CD8-positive, alpha-beta memory T cell (primary cell): ENCODE measurements at places on chromosomes 3 and 15.

- no peak for DNase-seq
Measured at GRCh38 chr3:124619887-124620599, 110.2 kb upstream of the UMPS start.

GRCh38 chr3:145959457-145960088 is 201.4 kb downstream of the PLOD2 start:
- DNase-seq = no peak

DNA sequence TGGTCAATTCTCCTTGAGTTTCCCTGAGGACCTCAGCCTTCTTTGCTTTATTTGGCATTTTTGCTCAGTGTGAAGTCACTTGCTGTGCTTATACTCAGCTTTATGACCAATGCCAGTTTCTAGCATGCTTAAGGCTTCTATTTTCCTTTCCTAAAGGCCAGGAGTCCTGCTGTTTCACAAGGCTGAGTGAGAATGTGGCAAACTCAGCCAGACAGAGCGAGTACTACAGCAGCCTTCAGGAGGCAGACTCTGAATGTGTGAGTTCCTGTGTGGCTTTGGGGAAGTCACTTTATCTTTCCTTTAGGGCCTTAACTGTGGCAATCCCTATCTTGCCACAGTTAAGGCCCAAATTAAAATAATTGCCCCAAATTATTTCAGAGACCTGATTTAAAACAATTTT is 213.2 kb upstream of the MRPL3 start:
- no peak for DNase-seq

GRCh38 chr3:182492536-182492935 is 300.8 kb upstream of the ATP11B start:
- no peak for DNase-seq

GRCh38 chr3:158205994-158206393 is 96.1 kb downstream of the RSRC1 start:
- DNase-seq = no peak

GRCh38 chr3:40996827-40997710 is 202.2 kb upstream of the CTNNB1 start:
- DNase-seq = no peak

- DNase-seq = no peak
Measured at GRCh38 chr3:45567730-45568172, 26.8 kb upstream of the LIMD1 start.

- DNase-seq = no peak
Measured at GRCh38 chr3:44001072-44001471, 240.6 kb upstream of the TOPAZ1 start.

DNA sequence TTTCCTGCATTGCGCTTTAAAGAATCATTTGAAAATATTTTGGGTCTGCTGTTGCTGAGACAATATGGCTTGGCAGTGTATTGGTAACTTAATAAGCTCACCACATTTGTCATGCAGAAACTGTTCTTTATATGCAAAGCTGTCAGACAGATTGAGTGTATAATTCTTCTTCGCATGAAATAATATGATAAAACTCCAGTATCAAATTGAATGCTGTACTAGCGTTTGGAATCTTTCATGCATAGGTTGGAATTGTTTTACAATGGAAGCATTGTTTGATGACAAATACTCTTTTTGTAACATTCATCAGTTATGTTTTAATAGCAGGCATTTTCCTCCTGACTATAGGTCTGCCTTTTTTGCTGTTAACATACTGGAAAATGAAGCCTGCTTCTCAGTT is 53.8 kb downstream of the RBMS3 start:
- no peak for DNase-seq

DNA sequence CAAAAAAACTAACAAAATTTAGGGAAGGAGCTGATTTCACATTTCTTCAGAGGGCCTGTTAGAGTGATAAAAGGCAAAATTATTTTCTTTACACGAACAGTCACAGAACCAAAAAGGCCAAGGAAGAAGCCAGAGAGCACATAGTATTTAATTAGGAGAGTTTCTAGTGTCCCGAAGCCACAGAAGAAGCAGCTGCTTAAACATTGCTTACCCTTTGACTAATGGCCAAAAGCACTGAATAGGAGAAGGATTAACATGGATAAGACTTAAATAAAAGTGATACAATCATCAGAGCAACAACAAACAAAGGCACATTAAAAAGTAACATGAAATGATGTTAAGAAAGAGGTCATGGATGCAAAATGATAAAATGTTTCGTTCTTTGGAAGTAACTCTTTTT is 98.6 kb downstream of the CHL1 start:
- DNase-seq = no peak

DNA sequence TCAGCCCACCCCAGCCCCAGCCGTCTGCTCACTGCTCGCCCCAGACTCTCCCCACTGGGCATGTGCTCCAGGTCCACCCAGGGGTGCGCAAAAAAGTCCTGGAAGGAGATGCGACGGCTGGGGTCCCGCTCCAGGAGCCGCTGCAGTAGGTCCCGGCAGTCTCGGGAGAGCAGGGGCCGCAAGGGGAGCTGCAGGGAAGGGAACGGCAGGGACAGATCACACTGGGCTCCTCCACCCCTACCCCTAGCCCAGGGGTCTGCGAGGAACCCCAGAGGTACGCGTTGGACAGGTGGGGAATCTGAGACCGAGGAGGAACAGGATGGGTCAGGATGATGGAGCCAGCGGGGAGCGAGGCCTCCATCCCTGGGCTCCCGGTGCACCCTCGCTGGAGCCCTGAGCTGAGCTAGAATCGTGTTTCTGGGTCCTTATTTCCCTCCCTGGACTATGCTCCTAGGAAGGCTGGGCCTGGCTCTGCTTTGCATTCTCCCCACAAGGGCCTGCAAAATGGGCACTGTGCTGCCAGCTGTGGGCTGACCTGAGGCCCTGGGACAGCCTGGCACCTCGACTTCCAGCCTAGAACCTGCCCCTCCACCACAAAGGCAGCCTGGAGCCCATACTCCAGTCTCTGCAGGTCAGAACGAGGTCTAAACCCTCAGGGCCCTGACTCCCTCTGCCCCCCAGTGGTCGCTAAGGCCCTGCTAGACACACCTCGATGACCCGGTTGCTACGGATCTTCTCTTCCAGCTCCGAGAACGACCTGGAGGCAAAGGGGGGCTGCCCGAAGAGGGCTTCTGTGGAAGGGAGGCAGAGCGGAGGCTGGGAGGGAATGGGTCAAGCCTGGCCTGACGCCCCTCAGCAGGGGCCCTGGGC is 3.2 kb downstream of the ULK3 start:
- no peak for DNase-seq

- no peak for DNase-seq
Measured at GRCh38 chr3:189084620-189085019, 87.2 kb upstream of the TPRG1 start.

- DNase-seq = no peak
Measured at GRCh38 chr3:195297446-195297845, 26.5 kb upstream of the XXYLT1 start.

- DNase-seq = no peak
Measured at GRCh38 chr3:5349343-5349742, 161.8 kb downstream of the EDEM1 start.

GRCh38 chr3:186053954-186054791 is 54.7 kb downstream of the ETV5 start:
- no peak for DNase-seq

DNA sequence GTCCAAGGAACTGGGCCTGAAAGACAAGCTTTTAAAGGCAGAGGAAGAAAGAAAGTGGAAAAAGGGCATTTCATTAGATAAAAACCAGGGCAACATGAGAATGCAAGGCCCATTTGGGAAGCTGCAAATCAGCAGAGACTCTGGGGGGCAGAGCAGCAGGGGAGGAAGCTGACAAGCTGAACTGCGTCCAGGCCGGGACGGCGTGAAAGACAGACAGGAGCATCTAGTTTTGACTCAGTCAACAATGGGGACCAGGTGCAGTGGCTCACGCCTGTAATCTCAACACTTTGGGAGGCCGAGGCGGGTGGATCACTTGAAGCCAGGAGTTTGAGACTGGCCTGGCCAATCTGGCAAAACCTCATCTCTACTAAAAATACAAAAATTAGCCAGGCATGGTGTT is 69.9 kb downstream of the CDC25A start:
- DNase-seq = no peak

DNA sequence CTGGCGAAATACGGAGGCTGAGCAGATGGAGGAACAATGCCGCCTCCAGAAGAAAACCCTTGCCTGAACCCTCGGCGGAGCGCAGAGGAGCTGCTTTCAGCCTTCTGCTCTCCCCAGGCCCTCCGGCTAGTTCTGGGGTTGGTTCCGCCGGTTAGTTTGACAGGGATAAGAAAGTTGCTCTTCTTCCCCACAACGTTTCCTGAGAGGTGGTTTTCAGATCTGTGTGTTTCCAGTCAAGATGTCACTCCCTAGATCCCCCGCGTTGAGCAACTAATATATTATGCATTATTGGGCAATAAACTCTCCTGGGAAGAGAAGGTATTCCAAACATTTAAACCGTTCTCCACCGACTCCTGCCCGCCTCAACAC is 551 bp downstream of the NLGN1 start:
- no peak for DNase-seq

- DNase-seq = no peak
Measured at GRCh38 chr15:51181905-51182304, 87.2 kb upstream of the TNFAIP8L3 start.

DNA sequence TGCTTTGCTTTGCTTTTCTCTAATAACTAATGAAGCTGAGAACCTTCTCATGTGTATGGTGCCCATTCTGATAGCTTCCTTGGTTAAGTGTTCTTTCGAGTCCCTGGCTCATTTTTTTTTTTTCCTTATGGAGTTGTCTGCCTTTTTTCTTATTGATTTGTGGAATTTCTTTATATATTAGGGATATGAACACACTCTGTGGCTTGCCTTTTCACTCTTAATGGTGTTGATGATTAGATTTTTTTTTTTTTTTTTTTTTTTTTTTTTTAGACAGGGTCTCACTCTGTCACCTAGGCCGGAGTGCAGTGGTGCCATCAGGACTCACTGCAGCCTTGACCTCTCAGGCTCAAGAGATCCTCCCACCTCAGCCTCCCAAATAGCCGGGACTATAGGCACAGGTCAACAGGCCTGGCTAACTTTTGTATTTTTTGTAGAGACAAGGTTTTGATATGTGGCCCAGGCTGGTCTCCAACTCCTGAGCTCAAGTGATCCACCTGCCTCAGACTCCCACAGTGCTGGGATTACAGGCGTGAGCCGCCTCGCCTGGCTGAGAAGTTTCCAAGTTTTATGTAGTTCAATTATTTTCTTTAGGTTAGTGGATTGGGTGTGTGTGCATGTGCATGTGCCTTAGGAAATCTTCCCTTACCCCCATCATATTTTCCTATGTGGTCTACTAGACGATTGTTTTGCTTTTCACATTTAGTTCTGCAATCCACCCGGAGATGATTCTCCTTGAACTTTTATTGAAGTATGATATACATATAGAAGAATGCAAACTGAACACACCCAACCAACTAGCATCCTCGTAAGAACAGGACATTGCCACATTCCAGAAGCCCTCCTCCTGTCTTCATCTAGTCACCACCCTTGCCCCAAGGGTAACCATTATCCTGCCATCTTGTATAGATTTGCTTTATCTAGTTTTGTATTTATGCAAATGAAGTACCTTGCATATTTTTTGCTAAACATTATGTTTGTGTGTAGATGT is 1.7 kb upstream of the SNRPA1 start:
- no peak for DNase-seq

GRCh38 chr3:9550999-9551398 is 2.6 kb downstream of the LHFPL4 start:
- no peak for DNase-seq

DNA sequence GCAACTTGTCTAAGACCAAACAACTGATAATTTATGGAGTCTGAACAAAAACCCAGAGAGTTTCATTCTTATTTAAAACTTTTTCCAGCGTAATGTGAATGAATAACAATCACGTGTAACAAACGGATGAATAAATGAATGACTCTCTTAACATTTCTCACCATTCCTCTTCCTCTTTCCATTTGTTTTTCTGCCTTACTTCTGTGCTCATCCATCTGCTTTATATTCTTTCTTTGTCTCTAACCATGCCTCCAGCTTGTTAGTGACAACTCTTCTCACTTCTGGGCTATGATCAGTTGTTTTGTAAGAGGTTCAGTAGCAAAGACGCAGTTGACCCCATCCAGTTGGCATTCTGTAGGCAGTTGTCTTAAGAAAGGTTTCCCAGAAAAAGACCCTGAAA is 133.7 kb upstream of the MB21D2 start:
- no peak for DNase-seq

DNA sequence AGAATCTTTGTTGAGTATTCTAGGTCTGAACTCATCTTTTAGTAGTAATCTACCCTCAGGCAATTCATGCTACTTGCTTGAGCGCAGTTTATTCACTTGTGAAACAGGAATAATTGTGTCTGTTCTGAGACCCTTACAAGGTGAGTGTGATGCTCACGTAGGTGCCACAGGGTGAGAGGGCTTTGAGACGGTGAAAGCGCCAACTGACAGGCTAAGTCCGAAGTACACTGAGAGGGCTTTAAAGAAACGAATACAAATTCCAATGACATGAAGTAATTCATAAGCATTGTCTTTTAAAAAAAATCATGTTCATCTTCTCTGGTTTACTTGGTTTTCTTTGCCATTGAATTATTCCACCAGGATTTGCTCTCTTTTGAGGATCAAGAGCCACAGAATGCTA is 393.7 kb upstream of the RGMA start:
- DNase-seq = no peak

DNA sequence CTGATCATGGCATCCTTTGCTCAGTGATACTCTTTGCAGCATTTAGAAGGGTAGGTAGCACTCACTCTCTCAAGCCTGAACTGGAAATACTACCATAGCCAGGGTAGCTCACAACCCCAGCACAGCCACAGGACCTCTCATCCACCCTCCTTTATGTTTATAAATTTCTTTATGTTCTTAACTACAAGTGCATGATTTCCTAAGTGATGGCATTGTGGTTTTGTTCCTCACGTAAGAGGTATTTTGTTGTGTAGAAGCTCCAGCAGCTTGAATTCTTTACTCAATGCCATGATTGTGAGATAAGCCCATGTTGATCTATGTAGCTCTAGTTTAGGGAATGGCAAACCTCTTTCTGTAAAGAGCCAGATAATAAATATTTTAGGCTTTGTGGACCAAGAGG is 7.9 kb upstream of the RTP3 start:
- no peak for DNase-seq

GRCh38 chr3:37625051-37625450 is 236.6 kb upstream of the CTDSPL start:
- no peak for DNase-seq

- DNase-seq = no peak
Measured at GRCh38 chr3:139758654-139759291, 81.0 kb upstream of the NMNAT3 start.

GRCh38 chr3:74756674-74757073 is 142.2 kb upstream of the CNTN3 start:
- no peak for DNase-seq

DNA sequence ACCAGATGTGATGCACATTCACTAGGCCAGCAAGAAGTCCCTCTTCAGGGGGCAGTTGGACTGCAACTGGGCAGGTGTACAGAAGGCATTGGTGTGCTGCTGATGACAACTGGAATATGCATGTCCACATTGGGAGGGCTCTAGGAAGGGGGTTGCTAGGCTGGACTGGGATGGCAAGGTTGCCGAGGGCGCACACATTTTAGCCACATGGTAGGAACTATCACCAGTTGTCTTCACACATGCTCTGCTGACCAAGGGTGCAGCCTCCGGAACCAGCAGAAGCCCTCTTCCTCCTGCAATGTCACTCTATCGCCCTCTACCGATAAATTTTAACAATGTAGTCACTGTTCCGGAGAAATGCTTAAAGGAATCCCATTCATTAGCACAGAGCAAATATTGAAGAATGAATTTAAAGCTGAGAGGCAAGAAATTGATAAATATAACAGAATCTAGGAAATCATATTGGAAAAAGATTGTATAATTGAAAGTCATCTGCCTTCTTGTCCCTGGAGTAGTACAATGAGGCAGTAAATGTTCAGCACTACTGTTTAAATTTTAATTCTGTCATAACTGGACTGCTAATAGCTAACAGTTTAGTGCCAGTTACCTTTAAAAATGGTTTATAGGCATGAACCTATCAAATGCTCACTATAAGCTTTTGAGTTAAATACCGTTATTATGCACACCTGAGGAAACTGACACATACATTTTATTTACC is 22.6 kb upstream of the LYSMD4 start:
- DNase-seq = no peak
